Sciatic nerve (tissue), 2 donors: ENCODE measurements at places on chromosomes 12 and 14. TPM values are rescaled to one million over a fixed set of nuclear protein-coding genes. Genes with fewer than 3 reads are reported as not detected.

The PIK3C2G gene
- not detected for total RNA-seq

The PCED1B gene
- 5.0 TPM for total RNA-seq

The EID3 gene
- 8.5 TPM for total RNA-seq

The MMP19 gene
- 9.1 TPM for total RNA-seq

The INF2 gene
- total RNA-seq, result 343 TPM

The DTX1 gene
- 10.1 TPM for total RNA-seq

- DNase-seq, result no peak
Observed at GRCh38 chr14:61609191-61609843, 86.0 kb upstream of the HIF1A start.

- DNase-seq, result no peak
Observed at GRCh38 chr12:8034802-8035201, 2.3 kb downstream of the FOXJ2 start.

DNA sequence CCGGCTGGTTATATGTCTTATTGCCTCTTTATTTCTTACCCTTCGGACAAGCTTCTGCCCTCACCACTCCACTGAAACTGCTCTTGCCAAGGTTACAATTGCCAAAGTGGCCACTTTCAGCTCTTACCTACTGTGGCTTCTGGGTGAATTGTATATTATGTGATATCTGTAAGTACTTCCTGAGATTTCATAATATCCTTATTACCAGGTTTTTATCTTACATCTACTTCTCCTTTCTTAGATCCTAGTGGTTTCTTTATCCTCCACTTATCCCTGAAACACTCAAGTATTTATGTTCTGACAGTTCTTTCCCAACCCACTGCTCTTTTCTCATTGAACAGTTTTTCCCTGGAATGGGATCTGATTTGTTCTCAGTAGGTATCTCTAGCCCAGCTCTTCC is 10.5 kb downstream of the CELA1 start:
- DNase-seq, result no peak

- no peak for DNase-seq
Observed at GRCh38 chr12:126891789-126892188, 1375.2 kb upstream of the TMEM132C start.

DNA sequence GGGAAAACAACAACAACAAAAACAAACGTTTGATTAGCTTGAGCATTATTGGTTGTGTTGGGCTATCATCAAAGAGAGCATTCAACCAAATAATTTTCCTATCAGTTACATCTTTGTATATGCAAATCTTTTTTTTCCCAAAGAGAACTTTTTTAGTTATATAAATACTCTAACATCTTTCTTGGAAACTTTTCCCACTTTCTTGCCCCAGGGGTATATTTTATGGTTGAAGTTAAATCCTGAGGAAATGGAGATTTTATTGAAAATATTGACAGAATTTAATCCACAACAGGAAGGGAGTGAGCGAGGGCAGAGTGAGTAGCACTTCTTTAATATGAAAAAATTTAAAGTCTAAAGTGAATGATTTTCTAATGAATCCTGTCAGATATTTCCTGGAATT is 120.9 kb upstream of the NPAS3 start:
- no peak for DNase-seq

DNA sequence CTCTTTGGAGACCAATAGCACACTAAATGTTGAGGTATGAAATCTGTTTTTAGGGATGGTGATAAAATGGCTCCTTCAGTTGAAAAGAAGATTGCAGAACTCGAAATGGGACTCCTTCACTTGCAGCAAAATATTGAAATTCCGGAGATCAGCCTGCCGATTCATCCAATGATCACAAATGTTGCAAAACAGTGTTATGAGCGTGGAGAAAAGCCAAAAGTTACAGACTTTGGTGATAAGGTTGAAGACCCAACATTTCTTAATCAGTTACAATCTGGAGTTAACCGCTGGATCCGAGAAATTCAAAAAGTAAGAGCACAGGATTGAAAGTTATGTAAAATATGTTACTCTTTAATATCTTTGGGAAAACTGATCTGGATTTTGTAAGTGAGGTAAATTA is 15.3 kb downstream of the DYNC1H1 start:
- DNase-seq, result no peak

DNA sequence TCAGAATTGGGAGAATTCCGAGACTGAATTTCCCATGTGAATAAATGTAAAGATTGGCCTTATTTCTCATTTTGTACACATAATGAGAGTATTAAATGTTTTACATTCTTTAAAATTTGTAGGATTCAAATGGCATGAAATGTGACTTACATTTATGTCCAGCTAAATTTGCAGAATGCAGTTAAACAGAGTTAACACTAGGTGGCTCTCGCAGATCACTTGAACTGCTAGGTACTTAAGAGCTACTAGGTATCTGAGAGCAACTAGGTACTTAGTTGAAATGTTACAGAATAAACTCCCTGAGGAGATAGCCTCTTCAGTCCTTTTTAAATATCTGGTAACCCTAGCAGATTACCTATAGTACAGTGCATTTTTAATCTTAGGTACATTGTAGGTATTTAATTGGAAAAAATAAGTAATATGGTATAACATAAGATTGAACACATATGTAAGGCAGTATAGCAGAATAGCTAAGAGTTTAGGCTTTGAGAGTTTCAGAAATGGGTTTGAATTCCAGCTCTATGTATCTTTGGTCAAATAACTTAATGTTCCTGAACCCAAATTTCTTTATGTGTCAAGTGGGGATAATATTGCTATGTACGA is 73.8 kb downstream of the KIAA0586 start:
- DNase-seq, result no peak

DNA sequence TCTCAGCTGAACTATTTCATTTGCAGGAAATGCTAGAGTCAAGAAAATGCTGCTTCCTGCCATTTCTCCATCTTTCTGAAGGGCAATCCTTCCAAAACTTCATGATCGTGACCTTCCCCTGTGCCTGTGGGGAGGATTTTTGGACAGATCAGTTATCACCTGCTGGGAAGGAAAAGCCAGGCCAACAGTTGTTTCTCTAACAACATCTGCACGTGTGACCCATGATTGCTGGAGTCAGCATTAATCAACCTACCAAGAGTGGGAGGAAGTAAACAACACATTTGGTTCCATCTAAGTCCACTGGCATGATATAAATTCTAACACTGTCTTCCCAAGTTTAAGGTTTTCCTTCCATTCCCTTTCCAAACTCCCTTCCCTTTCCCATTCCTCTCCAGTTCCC is 172.7 kb downstream of the APAF1 start:
- DNase-seq, result no peak

DNA sequence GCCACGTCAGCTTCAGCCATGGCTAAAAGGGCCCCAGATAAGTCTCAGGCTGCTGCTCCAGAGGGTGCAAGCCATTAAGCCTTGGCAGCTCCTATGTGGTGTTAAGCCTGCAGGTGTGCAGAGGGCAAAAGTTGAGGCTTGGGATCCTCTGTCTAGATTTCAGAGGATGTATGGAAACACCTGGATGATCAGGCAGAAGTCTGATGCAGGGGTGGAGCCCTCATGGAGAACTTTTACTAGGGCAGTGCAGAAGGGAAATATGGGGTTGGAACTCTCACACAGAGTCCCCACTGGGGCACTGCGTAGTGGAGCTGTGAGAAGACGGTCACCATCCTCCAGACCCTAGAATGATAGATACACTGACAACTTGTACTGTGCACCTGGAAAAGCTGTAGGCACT is 47.9 kb downstream of the SDR9C7 start:
- no peak for DNase-seq

- no peak for DNase-seq
Observed at GRCh38 chr14:83463500-83464098, 1929.9 kb upstream of the SEL1L start.

DNA sequence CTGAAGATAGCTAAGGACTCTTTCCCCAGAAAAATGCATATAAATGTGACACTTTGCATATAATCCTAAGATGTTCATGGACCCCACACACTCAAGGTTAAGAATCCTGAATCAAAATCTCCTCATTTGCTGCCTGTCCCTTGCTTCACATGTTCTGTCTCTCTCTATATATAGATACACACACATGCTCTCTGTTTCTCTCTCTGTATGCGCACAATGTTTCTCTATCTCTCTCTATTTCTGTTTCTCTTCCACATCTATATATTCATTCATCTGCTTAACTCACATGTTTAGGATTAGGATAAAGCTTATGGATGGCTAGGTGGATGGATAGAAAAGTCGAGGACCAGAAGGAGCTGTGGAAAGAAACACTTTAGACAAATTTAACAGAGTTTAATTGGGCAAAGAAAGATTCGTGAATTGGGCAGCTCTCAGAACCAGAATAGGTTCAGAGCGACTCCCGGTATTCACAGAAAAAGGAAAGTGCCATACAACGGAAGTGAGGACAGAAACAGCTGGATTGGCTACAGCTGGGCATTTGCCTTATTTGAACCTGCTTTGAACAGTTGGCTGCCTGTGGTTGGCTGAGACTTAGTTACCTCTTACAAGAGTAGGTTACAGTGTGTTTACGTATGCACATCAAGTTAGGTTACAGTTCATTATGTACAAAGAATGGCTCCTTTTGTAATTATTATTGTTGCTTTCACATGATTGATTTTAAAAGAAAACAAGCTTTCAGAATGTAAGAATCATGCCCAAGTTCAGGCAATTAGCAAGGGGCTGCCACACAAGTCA is 57.6 kb downstream of the EMP1 start:
- DNase-seq, result no peak

- DNase-seq, result no peak
Observed at GRCh38 chr12:17159506-17160300, 553.7 kb upstream of the LMO3 start.
